ENCODE measurements at places on chromosomes 2 and 18.

DNA sequence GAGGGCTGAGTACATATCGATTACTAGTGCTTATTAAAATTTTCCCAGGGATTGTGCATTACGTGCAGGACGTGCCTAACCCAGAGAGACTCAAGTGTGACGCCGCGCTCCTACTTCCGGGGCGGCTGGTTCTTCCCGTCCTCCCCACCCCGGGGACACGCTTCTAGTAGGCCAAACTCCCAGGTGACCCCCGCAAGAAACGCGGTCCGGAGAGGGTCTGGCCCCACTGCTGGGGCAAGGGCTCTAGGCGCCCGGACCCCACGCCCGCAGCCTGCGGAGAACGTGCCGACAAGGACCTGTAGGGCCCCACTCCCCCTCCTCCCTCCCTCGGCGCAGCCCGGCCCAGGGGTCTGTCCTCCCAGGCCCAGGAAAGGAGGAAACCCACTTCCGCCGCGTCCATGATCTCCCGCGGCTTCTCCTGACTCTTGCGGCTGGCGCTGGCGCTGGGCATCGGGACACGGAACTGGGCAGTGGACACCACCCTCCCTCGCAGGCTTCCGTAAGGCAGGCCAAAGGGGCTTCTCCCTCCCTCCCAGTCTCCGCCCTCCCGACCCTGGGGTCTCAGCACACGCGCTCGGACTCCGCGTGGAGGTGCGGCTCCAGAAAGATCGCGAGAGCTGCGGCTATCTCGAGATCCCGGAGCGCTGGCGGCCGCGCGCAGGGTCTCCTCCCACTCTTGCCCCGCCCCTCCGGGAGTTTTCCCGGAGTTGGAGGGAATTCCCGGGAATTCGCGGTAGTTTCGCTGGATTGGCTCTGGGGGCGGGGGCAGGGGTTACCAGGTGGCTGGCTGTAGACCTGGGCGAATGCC is at the start of gene DARS1:
Gene DARS1 (minus strand): TSS at position 609 of the 808 bp plus-strand sequence. CDS start 158 bp downstream, at position 451.
- DNase-seq = peak; percentile 79

GRCh38 chr18:22213333-22213973 is 44.1 kb downstream of the GATA6 start:
- no peak for DNase-seq

DNA sequence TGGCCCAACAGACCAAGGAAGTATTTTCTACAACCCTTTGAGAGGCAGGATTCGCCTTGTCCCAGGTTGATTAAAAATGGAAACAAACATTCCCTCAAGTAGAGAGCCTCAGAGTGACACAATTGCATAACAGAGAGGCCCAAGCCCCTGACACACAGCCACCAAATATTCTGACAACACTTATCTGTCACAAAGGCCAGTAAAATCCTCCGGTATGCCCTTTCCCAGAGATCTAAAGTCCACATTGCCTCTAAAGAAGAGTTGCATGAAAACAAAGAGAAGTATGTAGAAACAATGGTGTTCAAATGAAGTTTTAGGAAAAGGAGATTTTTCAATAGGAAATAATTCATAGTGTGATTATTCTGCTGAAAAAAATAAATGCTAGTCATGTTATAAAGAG is 32.1 kb downstream of the DSEL start:
- DNase-seq = no peak

- DNase-seq = no peak
Measured at GRCh38 chr2:82344670-82345069, 2040.1 kb upstream of the LRRTM1 start.

DNA sequence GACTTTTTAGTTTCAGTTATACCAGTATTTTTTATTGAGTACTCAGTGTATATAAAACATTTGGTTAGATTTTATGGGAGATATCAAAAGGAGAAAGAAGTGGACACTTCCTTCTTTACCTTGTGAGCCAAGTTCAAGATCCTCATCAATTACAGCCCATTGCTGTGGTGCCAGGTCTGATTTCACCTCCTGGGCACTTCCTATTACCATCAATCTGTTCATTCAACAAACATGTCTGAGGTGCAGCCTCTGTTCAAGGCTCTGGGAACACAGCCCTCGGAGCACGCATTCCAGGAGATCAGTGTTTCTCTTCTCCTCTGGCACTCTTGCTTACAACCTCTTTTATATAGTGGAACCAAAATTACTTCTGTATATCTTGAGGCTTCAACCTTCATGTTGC is 171.4 kb upstream of the ALPP start:
- DNase-seq = no peak

GRCh38 chr2:189762229-189762550 is 402 bp downstream of the OSGEPL1 start:
- no peak for DNase-seq

DNA sequence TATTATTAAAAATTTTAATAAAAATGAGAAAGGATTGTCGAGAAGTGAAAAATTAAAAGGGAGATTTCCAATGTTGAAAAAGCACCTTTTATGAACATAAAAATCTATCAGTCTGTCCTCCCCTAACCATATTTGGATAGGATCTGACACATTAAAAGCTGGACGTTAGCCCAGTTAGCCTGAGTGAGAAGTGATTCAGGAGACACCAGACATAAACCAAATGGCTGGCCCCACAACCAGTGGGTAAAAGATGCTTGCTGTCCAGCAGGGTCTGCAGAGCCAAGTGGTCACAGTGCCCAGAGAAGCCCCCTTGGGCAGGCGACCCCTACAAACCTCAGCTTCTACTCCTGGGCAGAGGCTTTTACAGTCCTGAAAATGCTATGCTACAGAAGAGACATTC is 253.8 kb upstream of the LYPD1 start:
- no peak for DNase-seq

DNA sequence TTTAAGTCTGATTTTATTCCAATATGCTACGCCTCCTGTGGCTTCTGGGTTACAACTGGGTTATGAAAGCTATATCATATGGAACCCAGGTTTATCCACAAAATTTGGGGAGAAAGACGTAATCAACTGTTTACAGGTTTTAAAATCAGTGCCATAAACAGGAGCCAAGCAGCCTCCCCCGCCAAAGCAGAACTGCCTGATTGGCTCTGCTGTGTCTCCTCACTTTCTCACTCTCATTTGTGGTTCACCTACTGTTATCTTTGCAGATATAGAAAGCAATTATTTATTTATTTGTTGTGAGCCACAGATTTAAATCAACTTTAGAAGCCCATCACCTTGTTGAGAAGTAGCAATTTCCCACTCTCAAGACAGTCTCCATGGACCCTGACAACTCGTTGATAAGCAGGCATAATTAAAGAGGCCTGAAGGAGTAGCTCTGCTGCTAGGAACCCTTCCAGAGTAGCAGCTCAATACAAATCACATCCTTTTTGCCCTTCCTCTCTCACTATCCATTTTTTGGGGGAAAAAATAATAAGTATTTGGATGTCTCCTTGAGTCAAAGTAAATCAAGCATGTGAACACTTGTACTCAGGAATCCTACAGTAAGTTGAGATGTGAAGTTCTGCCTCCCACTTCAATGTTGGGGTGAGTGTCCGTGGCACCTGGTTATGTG is 191.0 kb upstream of the CCDC150 start:
- DNase-seq = no peak

DNA sequence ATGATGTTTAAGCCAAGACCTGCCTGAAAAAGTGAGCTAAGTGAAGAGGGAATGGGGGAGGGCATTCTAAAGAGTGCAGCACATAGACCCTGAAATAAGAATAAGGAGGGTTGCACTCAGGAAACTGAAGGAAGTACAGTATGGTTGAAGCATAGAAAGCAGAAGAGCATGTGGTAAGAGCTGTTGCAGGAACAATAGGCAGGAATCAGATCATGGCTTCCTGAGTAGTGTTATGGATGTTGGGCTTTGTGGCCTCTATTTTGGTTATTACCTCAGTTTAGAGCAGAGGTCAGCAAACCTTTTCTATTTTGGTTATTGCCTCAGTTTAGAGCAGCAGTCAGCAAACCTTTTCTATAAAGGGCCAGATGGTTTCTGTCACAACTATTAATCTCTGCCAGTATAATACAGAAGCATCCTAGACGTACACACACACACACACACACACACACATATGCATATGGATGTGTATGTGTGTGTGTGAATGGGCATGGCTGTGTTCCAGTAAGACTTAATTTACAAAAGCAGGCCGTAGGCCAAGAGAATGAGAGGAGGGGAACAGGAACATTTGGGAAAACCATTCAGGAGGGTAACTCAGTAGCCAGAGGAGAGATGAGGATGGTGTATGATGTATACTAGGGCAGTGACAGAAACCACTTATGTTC is 91.1 kb upstream of the MYO3B start:
- DNase-seq = no peak

- peak; percentile 30 for DNase-seq
Measured at GRCh38 chr2:27133195-27133875, 1.1 kb downstream of the PREB start.

GRCh38 chr2:126678269-126679065 is 22.5 kb downstream of the GYPC start:
- DNase-seq = no peak

DNA sequence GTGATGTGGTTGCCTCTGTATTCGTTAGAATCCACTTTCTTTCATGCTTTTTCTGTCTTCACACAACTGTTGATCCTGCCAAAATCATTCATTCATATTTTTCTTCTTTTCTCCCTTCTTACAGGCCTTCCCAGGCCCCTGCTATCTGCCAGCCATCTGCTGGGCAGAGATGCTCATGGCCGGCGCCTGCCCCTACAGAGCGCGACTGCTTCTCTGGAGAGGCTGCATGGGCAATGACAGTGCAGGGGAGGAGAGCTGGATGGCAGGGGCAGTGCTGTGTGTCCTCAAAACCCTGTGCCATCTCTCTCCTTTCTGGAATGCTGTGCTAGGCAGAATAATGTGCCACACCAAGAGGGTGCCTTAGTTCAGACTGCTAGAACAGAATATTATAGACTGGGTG is 125.2 kb downstream of the INHBB start:
- no peak for DNase-seq

- DNase-seq = no peak
Measured at GRCh38 chr2:897091-897490, 53.6 kb upstream of the SNTG2 start.

DNA sequence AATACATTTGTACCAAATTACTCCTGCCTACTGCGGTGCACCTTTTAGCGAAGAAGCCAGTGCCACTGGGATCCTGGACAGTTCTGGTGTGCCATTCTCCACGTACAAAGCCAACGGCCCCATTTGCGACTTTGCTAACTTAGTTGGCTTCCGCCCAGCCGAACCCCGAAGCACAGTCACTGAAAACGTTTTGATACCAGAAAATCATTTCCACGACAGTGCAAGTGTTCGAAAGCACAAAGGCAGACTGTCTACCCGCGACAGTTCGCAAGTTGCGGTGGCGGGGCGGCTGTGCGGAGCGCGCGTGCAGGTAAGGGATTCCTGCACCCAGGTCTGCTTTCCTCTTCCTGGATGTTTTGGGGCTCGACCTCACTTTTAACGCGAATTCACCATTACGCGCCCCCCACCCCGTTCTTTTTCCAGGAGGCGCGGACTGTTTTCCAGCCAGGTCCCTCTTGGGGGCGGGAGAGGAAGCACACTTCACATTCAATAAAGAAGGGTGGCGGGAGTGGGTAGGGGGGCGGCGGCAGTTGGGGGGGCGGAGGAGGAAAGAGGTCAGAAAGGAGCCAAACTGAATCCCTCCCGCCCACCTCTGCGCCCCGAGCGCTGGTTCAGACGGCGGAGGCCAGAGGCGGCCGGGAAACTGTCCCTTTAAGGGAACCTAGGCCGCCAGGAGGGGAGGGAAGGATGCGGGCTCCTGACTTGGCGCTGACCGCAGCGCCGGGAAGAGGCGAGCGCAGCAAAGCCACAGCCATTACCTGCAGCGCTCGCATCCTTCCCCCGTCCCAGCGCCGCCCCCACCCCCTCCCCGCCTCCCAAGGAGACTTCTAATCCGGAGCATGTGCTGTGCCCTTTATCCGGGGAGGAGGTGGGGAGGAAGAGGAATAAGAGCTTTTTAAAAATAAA is 107.4 kb upstream of the KCTD1 start:
- DNase-seq = no peak

- no peak for DNase-seq
Measured at GRCh38 chr2:71893646-71894045, 254.0 kb downstream of the CYP26B1 start.

DNA sequence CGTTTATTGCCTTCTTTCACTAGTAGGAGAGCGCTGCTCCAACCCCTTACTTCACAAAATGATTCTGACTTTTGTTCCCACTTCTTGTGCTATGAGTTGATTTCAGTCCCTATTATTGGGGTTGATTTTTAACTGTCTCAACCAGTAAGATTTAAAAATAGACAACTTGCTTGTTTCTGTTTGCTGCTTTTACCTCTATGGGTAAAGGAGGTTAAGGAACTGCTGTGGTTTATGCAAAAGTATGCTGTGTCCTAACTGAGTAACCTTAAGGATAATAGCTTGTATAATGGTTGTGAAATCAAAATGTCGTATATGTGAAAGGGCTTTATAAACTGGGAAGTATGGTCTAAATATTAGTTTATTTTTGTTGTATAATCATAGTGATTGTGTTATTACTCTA is 22.6 kb downstream of the ALMS1 start:
- DNase-seq = no peak

- DNase-seq = peak; percentile 43
Measured at GRCh38 chr18:62716619-62717168, 1.4 kb downstream of the PHLPP1 start.

GRCh38 chr2:99959261-99960014 is 183.0 kb downstream of the AFF3 start:
- DNase-seq = no peak

- no peak for DNase-seq
Measured at GRCh38 chr2:8599421-8600242, 82.2 kb upstream of the ID2 start.

DNA sequence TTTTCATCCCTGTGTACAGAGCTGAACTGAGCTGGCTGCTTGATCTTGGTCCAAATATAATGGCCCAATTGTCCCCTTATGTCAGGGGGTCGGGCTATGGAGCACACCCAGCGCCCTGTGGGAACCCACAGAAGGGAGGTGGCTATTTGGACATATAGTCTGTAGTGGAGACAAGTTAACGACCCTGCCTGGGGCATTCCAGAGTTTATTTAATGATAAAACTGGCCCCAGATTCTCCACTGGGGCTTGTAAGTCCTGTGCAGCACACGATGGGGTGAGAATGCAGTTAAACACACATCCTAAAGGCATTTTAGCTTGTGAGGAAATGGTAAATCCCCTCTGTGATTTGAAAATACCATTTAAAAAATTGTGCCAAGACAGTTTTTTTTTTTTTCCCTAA is 72.9 kb downstream of the QPCT start:
- no peak for DNase-seq

All from stimulated activated CD4-positive, alpha-beta T cell treated with anti-CD3 and anti-CD28 coated beads, Interleukin-4, amount 100 ng/mL, for 1 hour (primary cell).